Activated CD4-positive, CD25-positive, alpha-beta regulatory T cell (primary cell): ENCODE measurements at places on chromosomes 16 and 17.

- DNase-seq = no peak
Observed at GRCh38 chr17:17626151-17626805, 34.8 kb upstream of the PEMT start.

DNA sequence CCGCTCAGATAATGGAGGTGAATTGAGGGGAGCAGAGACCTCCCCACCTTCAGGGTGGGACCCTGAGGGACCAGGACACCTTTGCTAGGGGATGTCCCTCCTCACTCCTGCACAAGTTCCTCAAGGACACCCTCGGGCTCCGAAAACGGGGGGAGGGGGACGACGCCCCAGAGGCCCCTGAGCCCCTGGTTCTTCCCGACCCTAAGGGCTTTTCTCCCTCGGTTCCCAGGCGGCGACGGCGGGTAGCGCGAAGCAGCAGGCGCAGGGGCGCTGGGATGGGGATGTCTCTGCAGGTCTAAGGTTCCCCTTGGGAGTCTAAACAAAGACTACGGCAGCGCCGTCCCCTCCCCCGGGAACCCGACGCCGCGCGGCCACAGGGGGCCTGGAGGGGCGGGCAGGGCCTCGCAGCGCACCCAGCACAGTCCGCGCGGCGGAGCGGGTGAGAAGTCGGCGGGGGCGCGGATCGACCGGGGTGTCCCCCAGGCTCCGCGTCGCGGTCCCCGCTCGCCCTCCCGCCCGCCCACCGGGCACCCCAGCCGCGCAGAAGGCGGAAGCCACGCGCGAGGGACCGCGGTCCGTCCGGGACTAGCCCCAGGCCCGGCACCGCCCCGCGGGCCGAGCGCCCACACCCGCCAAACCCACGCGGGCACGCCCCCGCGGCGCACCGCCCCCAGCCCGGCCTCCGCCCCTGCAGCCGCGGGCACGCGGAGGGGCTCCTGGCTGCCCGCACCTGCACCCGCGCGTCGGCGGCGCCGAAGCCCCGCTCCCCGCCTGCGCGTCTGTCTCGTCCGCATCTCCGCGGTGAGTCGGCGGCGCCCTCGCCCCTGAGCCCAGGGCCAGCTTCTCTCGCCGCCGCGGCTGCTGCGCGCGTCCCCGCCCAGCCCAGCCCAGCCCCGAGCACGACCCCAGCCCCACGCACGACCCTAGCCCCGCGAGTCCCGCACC lies 36.7 kb upstream of the NDRG4 start:
- DNase-seq = no peak

DNA sequence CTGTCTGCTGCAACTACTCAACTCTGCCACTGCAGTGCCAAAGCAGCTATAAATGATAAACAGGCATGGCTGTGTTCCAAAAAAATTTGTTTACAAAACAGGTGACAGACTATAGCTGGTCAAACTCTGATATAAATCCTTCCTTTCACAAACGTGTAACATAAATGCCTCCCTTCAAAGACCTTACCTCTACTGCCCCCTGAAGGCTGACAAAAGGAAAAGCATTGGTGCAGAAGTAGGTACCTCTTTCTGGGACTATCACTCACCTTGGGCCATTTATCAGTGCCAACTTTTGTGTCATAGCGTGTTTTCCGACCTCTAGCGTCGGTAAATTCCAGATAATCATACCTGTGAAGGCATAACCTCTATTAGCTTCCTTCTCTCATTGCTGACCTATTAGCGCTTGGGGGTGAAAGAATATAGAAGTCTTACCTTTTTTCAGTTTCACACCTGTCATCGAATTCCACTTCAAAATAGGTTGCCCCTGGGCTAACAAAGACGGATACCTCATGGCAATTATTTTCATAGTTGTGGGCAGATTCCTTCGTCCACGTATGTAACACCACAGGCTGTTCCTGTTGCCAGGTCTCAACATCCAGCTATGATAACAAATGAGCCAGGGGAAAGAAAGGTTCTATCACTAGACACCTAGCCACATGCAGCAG lies 67.9 kb downstream of the ZZEF1 start:
- DNase-seq = no peak

GRCh38 chr17:4173781-4174180 lies 30.8 kb downstream of the CYB5D2 start:
- DNase-seq = no peak

- no peak for DNase-seq
Observed at GRCh38 chr17:9647014-9647413, 1.7 kb downstream of the USP43 start.

DNA sequence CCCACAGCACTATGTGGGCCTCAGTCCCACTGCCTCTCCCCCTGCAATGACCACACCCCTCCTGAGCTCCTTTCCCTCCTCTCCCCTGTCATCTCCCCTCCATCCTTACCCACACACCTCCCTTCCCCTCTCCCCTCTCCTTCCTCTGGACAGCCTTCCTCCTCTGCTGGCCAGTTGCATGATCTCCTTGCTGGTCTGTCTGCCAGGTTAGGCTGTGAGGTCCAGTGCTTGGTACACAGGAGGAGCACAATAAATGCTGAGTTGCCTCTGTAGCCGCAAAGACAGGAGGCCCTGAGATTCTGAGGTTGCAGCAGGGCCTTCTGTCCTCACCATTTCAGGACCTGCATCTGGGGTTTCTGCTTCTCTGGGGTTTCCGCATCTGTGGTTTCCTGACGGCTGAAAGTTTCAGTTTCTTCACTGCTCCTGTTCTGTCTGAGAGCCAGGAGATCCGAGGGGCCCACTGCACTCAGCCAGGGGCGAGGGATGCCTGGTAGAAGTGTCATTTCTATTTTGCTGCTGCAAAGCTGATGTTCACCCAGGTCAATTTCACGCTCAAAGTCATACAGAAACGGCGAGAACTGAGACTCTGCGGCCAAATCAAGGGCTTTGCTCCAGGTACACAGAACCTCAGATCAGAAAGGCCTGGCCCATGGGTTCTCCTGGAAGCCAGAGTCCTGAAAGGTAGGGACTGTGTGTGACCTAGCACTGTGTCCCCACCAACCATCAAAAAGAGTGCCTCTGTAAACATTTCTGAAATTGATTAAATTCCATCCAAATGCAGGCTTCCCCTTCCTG lies 4.6 kb upstream of the SLC12A3 start:
- DNase-seq = no peak

GRCh38 chr16:78450255-78450654 lies 350.8 kb downstream of the WWOX start:
- no peak for DNase-seq

- DNase-seq = no peak
Observed at GRCh38 chr17:58215685-58216084, 3.4 kb downstream of the MKS1 start.

GRCh38 chr16:57585051-57585687 lies 42.7 kb downstream of the ADGRG5 start:
- no peak for DNase-seq

- DNase-seq = no peak
Observed at GRCh38 chr16:78278056-78278450, 178.6 kb downstream of the WWOX start.

DNA sequence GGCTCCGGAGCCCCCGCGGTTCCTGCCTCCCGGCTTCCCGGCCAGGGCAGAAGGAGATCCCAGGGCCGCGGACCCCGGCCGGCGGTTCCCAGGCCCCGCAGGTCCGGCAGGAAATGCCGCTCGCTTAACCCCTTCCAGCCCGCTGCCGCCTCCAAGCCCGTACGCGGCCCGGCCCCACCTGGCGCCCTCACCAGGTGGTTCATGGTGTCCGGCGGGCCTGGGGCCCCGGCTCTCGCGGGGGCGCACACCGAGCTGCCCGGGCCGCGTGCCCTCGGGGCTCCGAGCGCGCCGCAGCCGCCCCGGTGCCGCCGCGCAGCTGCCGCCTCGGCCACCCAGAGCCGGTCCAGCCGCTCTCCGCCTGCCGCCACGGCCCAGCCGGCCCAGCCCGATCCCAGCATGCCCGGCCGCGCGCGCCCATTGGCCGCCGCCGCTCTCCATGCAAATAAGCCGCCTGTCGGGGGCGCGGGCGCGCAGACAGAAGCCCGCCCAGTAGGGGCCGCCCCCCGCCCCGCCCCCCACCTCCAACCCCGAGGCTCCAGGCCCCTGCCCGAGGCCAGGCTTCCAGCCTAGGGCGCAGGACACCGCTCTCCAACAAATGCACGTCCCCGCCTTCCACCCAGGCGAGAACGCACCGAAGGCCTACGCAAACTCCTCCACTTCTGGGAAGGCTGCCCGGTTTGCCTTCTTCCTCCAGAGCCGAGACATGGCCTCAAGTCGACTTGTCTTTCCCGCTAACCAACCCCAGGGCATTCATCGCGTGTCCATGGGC lies at the start of gene BCAR1:
TSS of gene BCAR1 (minus strand) at position 345 of the 769 bp plus-strand sequence. CDS start at position 203, 142 bp downstream.
- no peak for DNase-seq

DNA sequence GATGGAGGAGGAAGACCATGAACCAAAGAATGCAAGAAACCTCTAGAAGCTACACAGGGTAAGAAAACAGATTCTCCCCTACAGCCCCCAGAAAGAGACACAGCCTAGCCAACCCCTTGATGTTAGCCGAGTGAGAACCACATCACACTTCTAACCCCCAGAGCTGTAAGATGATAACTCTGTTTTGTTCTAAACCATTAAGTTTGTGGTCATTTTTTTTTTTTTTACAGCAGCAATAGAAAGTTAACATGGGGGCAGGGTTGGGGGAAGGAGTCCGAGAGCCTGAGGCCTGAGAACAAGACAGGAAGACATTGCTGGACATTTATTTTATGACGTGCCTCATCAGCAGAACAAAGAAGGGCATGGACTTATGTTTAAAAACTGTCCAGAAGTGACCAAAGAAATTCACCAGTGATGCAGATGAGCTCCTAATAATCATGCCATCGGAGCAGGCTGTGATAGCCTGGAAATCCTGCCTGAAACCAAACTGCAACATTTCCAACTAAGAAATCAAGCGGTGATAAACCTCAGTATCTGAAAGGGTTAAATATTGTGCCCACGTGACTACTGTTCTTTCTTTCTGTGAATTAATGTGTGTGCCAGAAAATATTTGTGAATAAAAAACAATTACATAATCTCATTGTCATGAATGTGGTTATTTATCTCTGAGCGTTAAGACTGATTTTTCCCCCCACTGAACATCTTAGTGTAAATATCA lies 1.1 kb downstream of the ABCA9 start:
- DNase-seq = no peak

DNA sequence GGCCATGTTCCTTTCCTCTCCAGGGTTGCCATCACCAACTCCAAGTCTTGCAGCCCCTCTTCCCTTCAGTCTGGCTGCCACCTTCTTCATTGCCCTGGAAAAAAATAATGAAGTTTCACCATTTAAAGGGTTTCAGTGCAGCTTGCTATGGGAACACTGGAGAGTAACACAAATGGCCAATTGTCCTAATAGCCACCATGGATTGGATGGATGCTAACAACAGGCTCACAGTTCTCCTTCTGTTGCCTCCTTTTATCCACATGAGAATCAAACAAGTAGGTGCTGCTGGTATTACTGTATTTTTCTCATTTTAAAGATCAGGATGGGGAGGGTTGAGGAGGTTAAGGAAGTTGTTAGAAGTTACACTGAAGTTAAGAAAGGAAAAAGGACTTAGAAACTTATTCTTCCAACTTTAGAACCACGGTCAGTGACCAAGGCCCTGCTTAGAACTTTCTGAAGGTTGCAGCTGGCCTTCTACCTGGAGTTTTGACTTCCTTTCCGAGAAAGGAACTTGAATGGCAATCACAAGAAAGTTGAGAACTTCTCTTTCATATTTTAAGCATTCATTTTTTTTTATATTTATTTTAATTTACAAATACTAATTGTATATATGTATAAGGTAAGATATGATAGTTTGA lies 198.0 kb upstream of the MAF start:
- no peak for DNase-seq

GRCh38 chr17:43090022-43090421 lies 35.1 kb downstream of the BRCA1 start:
- DNase-seq = no peak

- no peak for DNase-seq
Observed at GRCh38 chr17:28657756-28658155, 4.0 kb downstream of the SDF2 start.

- DNase-seq = no peak
Observed at GRCh38 chr17:54770836-54771235, 129.8 kb upstream of the TOM1L1 start.

GRCh38 chr16:67967958-67968399 lies 458 bp downstream of the SLC12A4 start:
- no peak for DNase-seq

- DNase-seq = no peak
Observed at GRCh38 chr17:46154151-46154816, 38.9 kb downstream of the KANSL1 start.

DNA sequence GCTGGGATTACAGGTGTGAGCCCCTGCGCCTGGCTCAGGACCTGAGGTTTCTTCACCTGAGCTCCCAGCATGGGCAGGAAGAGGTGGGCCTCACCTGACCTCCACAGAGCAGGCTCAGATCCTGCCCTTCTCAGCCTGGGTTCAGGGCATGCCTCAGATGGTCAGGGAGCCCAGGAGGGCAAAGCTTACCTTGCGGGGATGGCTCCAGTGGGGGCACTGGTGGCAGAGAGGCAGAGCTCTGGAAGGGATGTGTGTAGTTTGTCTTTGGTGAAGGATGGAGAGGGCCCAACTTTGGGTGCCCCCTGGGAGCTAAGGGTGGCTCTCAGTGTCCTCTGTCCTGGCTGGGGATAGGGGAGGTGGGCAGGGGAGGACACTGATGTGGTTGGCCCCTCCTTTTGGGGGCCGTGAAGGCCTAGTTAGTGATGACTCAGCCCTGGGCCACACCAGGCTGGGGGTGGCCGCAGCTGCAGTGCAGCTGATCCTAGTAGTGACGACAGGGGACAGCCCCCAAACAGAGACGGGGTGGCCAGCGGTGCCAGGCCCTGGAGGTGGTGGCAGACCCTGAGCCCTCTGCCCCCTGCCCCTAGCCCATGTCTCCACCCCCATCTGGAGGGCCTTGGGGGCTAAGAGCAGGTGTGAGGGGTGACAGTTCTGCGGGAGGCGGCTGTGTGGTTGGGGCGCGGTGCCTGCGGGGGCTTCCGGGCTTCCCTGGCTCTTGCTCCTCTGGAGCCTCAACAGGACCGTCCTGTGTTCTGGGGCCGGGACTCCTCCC lies 5.8 kb downstream of the NHERF2 start:
- DNase-seq = no peak

GRCh38 chr16:30053376-30054015 lies 12.1 kb upstream of the ALDOA start:
- no peak for DNase-seq

- no peak for DNase-seq
Observed at GRCh38 chr16:19810817-19811731, 73.6 kb downstream of the GPRC5B start.

DNA sequence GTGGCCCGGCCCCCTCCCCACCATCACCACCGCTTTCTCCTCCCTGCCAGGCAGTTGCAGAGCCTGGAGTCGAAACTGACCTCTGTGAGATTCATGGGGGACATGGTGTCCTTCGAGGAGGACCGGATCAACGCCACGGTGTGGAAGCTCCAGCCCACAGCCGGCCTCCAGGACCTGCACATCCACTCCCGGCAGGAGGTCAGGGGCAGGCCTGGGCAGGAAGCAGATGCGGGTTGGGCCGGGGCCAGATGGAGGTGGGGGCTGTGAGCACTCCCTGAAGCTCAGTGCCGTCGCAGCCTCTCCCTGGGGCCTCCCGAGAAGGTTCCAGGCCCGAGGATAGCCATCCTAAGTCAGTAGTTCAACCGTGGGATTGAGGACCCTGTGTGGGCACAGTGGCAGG lies 14.2 kb upstream of the ADGRG3 start:
- no peak for DNase-seq

GRCh38 chr16:48597563-48598387 lies 12.2 kb downstream of the N4BP1 start:
- DNase-seq = no peak
